Stimulated activated CD8-positive, alpha-beta memory T cell treated with anti-CD3 and anti-CD28 coated beads, Interleukin-7, amount 100 ng/mL, for 48 hours (primary cell): ENCODE measurements at places on chromosomes 16 and 17.

- DNase-seq: no peak
These were observed 19.1 kb downstream of the FAM20A start for GRCh38 chr17:68581863-68582645.

GRCh38 chr17:55238931-55239297, 25.8 kb upstream of the HLF start:
- no peak for DNase-seq

- DNase-seq: no peak
These were observed 22.5 kb downstream of the WWP2 start for GRCh38 chr16:69784586-69784985.

GRCh38 chr16:65919145-65919985, 447.1 kb upstream of the CDH5 start:
- DNase-seq: no peak

DNA sequence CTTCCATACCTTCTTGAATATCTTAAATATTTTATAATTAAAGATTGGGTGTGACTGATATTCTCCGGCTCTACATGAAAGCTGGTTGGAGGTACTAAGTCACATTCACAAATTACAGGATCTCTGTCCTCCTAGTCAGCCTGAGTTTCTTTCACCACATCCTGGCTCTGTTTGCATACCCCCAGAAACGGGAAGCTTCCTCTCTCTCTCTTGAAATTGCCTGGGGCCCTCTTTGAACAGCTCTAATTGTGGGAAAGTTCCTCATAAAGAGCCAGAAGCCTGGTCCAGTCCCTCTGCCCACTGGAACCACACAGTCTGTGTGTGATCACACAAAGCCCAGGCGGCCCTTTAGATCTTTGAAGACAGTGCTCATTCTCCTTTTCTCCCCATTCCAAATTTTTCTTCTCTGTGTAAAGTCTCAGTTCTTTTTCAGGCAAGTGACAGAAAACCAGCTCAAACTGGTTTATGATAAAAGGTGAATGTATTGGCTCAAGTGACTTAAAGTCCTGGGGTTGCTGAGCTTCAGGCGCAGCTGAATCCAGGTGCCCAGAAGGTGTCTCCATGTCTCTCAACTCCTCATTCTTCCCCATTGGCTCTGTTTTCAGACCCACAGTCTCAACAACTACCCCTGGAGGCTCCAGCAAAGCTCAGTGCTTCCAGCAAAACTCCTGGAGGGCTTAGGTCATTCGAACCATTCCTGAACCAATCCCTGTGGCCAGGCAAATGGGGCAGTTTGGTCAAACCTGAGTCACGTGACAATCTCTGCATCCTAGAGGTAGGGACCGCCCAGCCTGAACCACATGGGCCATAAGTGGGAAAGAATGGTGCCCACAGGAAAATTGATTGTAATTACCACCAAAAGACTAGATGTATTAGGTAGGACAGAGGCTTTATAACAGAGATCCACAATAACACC, 8.5 kb upstream of the RAI1 start:
- DNase-seq: no peak
